Suppressor macrophage (primary cell): ENCODE measurements at places on chromosomes 3 and 15.

DNA sequence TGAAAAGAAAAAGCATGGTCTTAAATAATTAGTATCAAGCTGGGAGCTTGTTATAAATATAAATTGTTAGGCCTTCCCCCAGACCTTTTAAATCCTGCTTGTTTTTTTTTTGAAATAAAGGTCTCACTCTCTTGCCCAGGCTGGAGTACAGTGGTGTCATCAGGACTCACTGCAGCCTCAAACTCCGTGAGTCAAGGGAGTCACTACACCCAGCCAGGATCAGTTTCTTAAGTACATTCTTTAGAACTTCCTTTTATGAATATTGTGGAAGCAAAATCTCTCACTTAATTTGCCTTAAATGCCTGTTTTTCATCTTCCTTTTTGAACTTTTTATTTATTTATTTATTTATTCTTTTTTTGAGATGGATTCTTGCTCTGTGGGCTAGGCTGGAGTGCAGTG lies 20.8 kb upstream of the DENND4A start:
- peak; percentile 67 for DNase-seq

- no peak for DNase-seq
Measured at GRCh38 chr15:64430000-64430735, 30.2 kb upstream of the ZNF609 start.

- no peak for DNase-seq
Measured at GRCh38 chr3:104992676-104993075, 374.0 kb upstream of the ALCAM start.

DNA sequence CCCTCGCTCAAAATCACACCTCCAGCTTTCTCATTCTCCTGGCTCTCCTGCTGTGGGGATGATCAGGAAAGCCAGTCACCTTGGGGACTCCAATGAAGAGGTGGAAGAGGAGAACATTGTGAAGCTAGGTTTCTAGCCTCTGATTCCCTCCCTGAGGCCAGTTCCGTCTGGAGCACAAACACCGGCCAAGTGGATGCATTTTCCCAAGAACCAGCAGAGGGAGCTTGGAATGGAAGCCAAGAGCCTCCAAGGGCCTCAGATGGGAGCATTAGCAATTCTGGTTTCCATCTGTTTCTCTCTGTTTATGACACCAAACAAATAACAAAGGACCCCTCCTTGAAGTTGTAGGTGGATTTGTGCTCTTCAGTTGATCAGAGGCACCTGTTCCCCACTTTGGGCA lies 40.6 kb upstream of the NMNAT3 start:
- peak; percentile 4 for DNase-seq

DNA sequence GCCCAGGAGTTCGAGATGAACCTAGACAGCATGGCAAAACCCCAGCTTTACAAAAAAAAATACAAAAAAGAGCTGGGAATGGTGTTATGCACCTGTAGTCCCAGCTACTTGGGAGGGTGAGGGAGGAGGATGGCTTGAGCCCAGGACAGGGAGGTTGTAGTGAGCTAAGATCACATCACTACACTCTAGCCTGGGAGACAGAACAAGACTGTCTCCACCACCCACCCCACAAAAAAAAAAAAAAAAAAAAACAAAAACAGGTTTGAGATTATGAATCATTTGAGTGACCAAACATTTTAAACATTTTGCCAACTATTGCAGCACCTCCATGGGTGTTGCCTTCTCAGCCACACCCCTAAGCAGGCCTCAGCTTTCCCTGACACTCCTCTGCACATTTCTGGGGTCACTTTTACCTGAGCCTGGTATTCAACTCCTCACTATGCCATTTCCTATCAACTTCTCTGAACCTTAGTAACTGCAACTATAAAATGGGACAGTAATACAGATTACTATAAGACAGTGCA lies 41.8 kb downstream of the IL5RA start:
- DNase-seq = no peak

- DNase-seq = peak; percentile 83
Measured at GRCh38 chr3:42071904-42072812, 19.0 kb upstream of the TRAK1 start.

DNA sequence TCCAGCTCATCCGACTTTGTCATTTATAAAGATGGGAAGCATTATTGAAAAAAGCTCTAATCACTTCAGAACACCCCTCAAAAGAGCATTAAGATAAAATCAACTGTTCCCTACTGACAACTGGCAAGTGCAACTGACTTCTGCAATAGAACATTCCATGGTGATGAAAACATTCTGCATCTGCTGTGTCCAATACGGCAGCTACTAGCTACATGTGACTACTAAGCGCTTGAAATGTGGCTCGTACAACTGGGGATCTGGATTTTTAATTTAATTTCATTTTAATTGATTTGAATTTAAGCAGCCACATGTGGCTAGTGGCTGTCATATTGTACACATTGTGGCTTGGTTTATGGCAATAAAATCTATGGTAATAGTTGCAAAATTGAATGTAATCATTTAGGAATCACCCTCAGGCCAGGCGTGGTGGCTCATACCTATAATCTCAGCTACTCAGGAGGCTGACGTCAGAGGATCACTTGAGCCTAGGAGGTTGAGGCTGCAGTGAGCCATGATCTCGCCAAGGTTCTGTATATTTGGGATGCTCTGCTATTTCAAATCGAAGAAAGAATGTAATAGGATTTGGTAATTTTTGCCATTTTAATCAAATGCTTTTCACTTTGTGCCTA lies 390.3 kb downstream of the GABRB3 start:
- DNase-seq = no peak

GRCh38 chr3:152554980-152555379 lies 280.0 kb upstream of the P2RY1 start:
- DNase-seq = no peak

DNA sequence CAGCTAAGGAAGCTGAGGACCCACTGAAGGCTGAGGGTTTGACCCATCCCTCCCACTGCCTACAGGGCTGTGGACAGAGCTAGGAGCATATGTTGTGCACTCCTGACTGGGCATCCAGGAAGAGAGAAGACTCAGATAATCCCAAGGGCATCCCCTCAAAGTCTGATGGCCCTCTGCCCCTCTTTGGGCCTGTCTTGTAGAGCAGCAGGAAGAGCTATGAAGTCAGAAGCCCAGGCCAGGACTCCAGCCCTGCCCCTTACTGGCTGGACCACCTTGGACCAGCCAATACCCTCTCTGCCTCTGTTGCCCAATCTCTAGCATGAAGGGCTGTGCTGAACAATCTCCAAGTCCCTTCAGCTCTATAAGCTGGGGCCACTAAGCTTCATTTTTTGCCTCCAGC lies 210.8 kb downstream of the RPLP1 start:
- no peak for DNase-seq

DNA sequence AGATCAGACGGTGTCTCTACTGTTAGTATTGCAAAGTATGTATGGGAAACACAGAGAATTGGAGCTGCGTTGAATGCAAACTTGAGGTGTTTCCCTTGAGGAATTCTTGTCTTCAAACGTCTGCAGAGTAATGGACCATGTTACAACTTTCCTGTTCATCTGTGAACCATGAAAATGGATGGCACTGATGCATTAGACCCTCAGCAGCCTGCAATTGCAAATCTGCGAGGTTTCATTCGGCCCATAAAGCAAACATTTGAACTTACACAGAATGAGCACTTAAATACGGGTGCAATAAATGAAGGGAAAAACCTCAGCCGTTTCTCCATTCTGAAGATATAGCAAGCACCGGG lies 49.7 kb downstream of the LRRN1 start:
- DNase-seq = no peak

- DNase-seq = peak; percentile 74
Measured at GRCh38 chr3:190323246-190323626, 990 bp upstream of the CLDN1 start.

GRCh38 chr3:131960324-131960723 lies 74.5 kb downstream of the CPNE4 start:
- peak; percentile 33 for DNase-seq

- DNase-seq = no peak
Measured at GRCh38 chr15:68415501-68416157, 16.3 kb downstream of the ITGA11 start.
